ENCODE measurements at places on chromosomes 3 and 15.

GRCh38 chr3:181868576-181869082, 156.9 kb downstream of the SOX2 start:
- DNase-seq = no peak

GRCh38 chr15:91133511-91133910, 33.5 kb downstream of the SV2B start:
- DNase-seq = no peak

- DNase-seq = no peak
Observed at GRCh38 chr3:124876401-124876878, 10.7 kb downstream of the ITGB5 start.

DNA sequence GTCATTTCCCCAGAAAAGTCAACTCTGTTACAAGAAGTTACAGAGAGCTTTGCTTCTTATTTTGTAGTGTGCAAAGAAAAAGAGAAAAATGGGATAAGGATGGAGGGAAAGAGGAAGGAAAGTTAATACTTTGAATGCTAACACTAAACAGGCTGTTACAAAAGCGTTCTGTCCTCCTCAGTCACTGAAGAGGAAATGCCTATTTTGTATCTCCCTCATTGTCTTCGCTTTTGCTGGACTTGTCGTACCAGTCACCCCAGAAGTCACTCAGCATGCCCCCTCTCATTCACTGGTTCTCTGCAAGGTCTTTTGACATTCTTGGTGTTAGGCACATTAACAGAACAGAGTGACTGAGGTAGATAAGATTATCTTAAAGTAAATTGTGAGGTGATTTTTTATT, 129.6 kb downstream of the ALCAM start:
- DNase-seq = no peak

GRCh38 chr3:172218350-172219323, 179.3 kb downstream of the FNDC3B start:
- DNase-seq = no peak

DNA sequence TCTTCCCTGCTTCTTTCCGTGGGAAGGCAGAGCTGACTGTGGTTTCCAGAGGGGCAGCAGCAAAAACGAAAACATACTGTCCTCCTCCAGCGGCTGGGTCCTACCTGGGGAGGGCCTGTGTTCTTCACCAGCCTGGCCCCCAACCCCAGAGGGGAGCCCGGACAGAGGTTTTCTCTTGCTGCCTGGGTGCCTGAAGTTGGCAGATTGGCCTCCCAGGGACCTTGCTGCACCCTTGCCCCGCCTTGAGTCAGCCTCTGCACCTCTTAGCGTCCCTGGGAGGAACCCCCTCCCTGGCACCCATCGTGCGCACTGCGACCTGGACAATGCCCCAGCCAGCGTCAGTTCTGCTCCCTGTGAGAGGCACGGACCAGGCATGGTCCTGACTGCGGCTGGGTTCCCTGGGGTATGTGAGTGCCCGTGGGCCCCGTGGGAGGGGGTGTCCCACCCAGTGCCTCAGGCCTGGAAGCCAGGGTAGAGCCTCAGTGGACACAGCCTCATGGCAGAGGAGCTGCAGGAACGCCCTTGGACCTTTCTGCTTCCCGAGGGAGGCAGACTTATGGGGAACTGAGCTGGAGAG, 56.8 kb upstream of the PRR23E start:
- DNase-seq = no peak

- no peak for DNase-seq
Observed at GRCh38 chr3:23994244-23994569, 49.1 kb downstream of the NR1D2 start.

DNA sequence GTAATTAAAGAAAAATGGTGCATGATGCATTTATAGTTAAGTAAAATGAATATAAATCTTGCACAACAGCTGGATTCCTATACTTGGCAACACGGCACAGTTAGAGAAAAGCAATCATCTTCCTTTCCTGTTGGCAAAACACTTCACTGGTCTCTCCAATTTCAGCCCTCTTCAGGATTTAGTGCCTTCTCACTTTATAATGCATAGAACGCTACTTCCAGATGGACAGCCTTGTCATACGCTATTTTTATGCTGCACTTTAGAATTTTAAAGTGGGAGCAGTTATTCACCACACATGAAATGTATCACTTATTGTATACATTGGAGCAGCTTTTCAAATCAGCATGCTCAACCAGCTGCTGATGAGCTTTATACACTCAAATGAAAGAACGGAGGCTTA, 194.4 kb upstream of the GBE1 start:
- DNase-seq = no peak

- DNase-seq = no peak
Observed at GRCh38 chr3:103372031-103372430, 937.2 kb downstream of the ZPLD1 start.

- DNase-seq = no peak
Observed at GRCh38 chr3:152345233-152345632, 76.5 kb downstream of the MBNL1 start.

DNA sequence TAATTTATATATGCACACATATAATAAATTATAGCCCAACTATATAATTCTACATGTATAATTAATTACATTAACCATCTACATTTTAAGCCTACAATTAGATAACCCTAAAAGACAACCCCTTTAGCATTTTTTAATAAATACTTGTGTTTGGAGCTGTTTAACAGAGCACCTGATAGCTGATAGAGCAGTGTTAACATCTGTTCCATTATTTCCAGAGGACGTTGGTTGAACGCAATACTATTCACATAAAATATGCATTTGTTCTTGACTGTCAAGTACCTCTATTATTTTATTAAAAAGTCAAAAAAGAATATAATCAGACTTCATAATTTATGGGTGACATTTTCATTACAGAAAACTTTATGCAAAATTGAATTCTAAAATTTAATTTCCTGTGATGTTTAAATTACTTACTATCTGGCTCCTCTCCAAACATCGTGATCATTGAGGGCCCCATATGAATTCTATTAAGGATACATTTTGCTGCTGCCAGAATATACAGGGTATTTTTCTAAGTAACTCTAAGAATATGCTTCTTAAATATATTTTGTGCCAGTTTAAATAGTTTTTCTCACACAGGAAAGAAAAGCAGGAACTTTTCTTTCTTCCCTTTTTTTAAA, 234.3 kb downstream of the SHOX2 start:
- DNase-seq = no peak

GRCh38 chr3:33061782-33062181, 35.2 kb downstream of the GLB1 start:
- DNase-seq = no peak

- DNase-seq = no peak
Observed at GRCh38 chr15:67382723-67383122, 128.1 kb downstream of the IQCH start.

DNA sequence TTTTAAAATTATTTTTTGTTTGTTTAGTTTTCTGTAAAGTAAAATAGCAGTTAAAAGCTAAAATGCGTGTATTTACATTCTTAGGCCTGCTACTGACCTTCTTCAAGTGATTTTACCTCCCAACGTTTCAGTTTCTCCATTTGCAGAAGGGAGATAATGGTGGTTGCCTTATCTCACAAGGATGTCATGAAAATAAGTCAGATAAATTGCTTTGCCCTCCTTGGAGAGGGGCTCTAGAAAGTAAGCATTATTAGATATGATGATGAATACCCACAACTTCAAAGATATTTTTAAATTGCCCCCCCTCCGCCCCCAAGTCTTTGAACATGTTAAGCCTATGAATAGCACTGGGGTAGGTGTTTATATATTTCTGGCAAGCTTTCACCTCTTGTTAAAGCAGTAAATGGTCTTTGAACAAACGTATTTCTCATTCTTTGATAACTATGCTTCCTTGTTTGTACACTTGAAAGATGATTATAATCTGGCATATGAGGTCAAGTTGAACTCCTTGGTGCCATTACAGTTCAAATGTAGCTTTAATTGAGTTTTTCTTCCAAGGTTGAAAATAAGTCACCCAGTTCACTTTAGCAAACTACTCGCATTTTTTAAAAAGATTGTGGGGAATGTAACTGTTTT, 6.4 kb downstream of the TERC start:
- no peak for DNase-seq

DNA sequence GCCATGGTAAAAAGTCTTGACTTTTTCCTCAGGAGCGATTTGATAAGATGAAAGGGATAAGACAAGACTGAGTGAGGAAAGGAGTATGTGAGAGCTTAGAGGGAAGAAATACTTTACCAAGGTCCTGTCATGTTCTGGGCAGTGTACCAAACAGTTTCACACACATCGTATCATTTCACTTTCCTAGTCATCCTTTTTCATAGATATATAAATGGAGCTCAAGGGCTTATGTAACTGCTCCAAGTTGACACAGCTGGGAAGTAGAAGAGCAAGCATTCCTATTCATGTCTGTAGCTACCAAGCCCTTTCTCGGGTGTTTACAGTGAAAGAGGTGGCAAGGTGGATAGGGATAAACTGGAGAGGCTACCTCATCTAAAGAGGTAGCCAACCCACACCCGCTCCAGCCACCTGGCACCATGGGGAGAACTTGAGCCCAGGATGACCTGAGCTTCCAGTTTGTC, 57.4 kb downstream of the MRPS25 start:
- DNase-seq = no peak

GRCh38 chr15:76588811-76589747, 252.5 kb downstream of the ISL2 start:
- DNase-seq = no peak

- DNase-seq = no peak
Observed at GRCh38 chr3:157280786-157281185, 120.8 kb upstream of the CCNL1 start.

DNA sequence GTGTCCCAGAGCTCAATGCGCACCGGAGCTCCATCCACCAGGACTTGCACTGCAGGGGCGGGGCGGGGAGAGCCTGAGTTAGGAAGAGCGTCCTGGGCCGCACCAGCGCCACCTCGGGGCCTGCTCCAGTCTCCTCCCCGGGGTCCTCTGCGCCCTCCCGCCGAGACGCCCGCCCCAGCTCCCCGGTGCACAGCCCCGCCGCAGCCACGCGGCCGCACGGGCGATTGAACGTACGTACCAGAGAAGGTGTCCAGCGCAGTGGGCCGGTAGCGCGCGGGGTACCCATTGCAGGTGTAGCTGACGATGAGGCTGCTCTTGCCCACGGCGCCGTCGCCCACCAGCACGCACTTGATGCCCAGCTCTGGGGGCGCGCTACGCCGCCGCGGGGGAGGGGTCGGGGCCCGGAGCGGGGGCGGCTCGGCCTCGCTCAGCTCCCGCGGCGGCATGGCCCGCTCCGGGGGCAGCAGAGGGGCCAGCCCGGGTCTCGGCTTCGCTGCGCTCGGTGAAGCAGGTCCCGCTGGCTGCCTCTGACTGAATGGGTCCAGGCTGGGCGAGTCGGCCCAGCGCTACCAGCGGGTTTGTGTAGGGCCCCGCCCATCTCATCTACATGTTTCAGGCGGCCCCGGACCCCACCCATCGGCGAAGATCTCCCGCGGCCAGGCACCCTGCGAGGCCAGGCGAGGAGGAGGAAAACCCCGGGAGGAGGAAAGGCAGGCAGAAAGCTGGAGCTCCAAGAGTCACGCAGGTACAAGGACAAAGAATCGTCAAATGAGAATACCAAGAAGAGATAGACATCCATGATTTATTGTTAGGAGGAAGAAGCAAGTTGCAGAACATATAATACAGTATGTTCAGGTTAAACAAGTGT, at the start of gene RHOV:
Gene RHOV (minus strand): TSS at position 541 of the 868 bp plus-strand sequence. CDS start 95 bp downstream, at position 446.
- DNase-seq = no peak

DNA sequence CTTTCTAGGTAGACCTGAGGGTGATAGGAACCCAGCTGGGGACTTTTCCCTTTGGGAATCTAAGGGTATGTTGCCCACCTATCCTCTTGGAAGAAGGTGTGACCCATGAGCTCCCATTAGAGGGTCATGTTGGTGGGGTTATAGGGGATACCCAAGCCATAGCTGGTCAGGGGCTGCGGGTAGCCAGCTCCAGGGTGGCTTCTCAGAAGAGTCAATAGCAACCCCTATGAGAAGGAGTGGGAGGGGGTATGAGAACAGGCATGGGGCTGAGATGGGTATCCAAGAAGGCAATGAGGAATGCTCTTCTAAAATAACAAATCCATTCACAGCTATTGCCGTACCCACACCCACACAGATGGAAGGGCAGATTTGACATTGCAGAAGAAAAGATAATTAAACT, 217.8 kb downstream of the UACA start:
- DNase-seq = no peak

- no peak for DNase-seq
Observed at GRCh38 chr15:89666858-89667705, 11.8 kb upstream of the KIF7 start.

GRCh38 chr3:126274735-126275619, 82.2 kb downstream of the KLF15 start:
- no peak for DNase-seq

- DNase-seq = peak; percentile 68
Observed at GRCh38 chr3:113441051-113441770, at the start of gene CFAP44. TSS of gene CFAP44 (minus strand) at chr3:113441493. CDS start at chr3:113433664, 7,829 bp downstream.

- peak; percentile 59 for DNase-seq
Observed at GRCh38 chr15:47717036-47717612, at the start of gene SEMA6D. TSS of gene SEMA6D (plus strand) at chr15:47717505. CDS start at chr15:47759799, 42,294 bp downstream.

Data from left renal cortex interstitium (tissue), 4 donors.